Sigmoid colon (tissue), 7 donors: ENCODE measurements at places on chromosomes 1 and 21. TPM values are rescaled to one million over a fixed set of nuclear protein-coding genes. Genes with fewer than 3 reads are reported as not detected.

SEMA4A gene
- total RNA-seq = 1.6 TPM

ATP6V1G3 gene
- total RNA-seq = not detected

FAM177B gene
- total RNA-seq = 0.36 TPM

RAB25 gene
- not detected for total RNA-seq

KIRREL1 gene
- total RNA-seq = 53.5 TPM

GJA4 gene
- 6.1 TPM for total RNA-seq
